ENCODE measurements at places on chromosomes 1 and 21.

DNA sequence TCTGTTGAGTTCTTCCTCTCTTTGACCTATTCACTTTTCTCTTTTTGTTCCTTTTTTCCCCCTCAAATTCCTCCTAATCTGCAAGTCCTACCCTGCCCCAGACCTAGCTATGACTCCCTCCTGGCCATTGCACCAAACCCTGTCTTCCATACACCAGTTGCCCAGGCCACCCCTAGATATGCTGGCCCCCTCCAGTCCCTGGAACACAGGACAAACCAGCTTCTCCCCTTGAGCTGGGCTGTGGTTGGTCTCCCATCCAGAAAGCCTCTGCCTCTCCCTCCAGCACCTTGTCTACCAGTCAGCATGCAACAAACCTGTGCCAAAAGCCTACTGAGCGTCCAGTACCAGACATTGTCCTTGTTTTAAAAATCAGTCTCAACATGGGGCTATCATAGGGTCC, 59.4 kb downstream of the ELK4 start:
- no peak for DNase-seq

DNA sequence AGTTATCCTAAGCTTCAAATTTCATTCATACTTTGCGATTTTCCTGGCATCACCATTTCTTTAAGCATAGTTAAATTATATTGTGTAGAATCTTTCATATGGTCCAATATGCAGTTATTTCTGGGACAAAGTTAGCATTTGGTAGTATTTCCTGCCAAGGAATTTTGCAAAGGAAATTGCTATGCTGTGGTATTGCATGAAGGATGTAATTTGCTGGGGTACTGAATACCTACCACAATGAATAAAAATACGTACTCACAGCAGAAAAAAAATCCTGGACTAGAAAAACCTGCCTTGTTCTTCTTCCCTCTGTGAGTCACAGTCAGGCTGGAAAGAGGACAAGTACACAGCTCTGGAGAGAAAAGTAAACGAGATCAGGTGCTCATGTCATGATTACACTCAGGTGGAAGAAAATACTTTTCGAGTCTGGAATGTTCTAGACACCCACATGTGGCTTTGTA, 241.2 kb downstream of the PTBP2 start:
- DNase-seq: no peak

- no peak for DNase-seq
Measured at GRCh38 chr1:231419738-231420298, 2.3 kb downstream of the EGLN1 start.

- DNase-seq: no peak
Measured at GRCh38 chr1:38891753-38892152, 10.4 kb upstream of the GJA9 start.

GRCh38 chr1:110440877-110441276, 10.1 kb upstream of the PROK1 start:
- DNase-seq: no peak

- no peak for DNase-seq
Measured at GRCh38 chr1:55065648-55066047, 26.3 kb downstream of the PCSK9 start.

DNA sequence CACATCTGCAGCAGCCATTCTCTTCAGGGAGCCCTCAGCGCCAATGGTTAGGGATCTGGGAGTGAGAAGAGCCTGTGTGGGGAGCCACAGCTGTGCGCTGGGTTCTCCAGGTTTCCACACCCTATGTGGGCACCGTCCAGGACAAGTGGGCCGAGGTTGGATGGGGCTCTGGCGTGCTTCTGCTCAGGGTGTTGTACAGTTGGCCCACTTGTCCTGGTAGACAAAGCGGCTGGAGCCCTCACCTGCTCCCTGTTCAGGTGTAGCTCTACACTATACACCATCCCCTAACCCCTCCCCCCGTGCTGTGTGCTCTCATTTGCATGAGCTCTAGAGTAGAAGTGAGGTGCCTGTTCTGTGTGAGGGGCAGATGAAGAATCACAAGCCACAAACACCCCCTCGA, 12.2 kb downstream of the SH3BP5L start:
- DNase-seq: no peak

DNA sequence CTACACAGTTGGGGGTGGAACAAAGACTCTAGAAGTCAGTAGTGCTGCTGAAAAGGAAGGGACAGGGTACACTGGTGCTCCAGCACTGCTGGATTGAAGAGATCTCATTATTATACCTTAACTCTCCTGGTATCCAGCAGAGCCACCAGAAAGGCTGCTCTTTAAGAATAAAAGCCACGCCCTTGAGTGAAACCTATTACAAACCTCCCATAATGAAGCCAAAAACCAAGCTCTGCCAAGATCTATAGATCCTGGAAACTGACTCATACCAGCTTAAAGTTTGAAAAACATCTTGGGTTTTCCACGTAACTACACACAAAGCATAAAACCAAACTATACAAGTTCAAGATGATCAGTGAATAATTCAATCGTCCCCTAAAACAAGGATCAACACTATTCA, 38.0 kb downstream of the ADSS2 start:
- DNase-seq: no peak

GRCh38 chr1:225915538-225915991, 8.5 kb downstream of the PYCR2 start:
- DNase-seq: no peak

- DNase-seq: no peak
Measured at GRCh38 chr1:107342316-107342715, 201.5 kb downstream of the NTNG1 start.

GRCh38 chr1:46798810-46799209, at the start of gene CYP4B1:
Gene CYP4B1, plus strand, starts transcription at chr1:46799046. Its CDS starts 36 bp downstream, at chr1:46799082.
- DNase-seq: no peak

- DNase-seq: no peak
Measured at GRCh38 chr1:44412601-44413000, 7.5 kb downstream of the RNF220 start.

DNA sequence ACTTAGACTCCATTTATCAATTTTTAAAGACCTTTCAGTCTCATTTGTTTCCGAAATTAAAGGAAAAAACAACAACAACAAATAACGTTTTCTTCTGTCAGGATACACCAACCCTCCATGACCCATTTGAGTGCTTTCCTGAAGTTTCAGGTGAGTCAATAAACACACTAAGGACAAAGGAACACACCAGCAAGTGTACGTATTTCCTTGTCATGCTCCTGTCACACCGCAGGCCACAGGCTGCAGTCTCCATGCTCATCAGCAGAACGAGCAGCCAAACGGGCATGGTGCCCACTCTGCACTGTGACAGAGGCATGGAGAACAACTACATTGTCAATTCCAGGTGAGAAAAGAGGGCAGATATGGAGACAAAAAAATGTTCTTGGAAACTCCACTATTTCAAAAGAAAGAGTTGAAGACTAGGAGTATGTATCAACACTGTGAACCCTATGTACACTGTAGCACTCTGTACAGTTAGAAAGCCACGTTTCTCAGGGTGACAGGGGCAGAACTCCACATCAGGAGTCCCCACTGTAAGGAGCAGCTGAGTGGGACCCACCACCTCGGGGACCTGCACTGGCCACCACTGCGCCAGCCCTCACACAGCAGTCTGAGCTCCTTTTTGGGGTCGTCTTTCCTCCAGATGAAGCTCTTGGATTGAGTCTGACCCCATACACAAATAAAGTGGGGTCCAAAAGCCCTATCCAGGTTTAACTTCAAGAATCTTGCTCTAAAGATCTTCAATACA, 2.6 kb downstream of the PTTG1IP start:
- DNase-seq: no peak

DNA sequence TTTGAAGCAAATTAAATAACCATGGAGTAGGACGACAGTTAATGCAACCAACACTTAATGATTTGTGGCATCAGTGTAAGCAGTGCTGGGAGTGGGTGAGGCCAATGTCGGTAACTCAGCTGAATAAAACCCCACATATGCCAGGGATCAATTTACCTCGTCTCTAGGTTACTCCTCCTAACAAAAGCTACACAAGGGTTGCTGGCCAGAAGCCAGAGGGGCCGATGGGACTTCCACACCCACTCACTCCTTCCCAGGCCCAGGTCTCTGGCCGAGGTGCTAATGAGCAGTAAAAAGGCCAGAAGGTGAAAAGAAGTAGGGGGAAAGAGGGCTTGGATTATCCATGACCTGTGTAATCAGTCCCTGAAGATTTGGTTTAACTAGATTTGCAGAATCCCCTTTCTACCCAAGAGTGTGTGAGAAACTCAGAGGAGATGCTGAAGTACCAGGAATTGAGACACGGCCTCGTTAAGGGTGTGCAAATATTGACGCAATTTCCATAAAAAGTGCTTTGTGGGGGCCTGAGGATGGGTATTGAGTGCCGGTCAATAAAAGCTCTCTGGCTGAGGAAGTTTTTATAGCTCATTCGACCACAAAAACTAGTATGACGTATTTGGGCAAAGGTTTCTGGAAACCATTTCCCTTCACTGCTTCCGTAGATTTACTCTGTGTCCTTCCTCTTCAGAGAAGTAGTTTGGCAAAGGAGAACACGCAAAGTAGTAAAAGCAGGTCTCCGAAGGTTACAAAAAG, 145.5 kb downstream of the TBX15 start:
- DNase-seq: no peak

GRCh38 chr1:169240449-169241232, 127.0 kb downstream of the NME7 start:
- no peak for DNase-seq

DNA sequence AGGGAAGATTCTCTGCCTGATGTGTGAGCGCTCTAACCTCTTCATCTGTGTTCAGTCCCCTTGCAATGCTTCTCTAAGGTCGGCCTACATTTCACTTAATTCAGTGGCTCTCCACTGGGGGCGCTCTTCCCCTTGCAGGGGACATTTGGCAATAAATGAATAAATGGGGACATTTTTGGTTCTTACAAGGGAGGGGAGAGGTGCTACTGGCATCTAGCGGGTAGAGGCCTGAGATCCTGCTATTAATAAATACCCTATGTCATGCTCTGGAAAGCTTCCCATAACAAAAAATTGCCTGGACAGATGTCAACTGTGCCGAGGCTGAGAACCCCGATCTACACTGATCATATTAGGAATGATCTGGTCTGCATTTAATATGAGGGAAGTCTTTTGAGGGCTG, 25.9 kb upstream of the DNAJC11 start:
- DNase-seq: peak; percentile 18

DNA sequence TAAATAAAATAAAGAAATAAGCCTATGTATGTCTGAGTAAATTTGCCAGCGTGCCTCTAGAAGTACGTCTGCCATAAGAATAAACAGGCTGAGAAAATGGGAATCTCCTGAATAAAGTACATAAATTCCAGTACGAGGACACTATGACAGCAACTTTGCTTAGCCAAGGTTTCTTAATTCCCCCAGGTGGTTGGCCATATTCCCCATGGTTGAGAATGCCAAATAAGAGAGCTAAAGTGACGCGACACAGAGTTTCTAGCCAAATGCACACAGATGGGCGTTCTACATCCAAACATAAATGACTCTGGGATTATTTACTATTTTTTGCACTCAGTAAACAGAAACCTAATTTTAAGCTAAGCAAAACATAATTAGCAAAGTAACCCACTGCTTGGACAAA, 19.5 kb downstream of the KCNH1 start:
- DNase-seq: no peak

GRCh38 chr1:10338047-10338446, 60.8 kb upstream of the PGD start:
- no peak for DNase-seq

- DNase-seq: no peak
Measured at GRCh38 chr1:238489006-238489405, 598.3 kb upstream of the ZP4 start.

DNA sequence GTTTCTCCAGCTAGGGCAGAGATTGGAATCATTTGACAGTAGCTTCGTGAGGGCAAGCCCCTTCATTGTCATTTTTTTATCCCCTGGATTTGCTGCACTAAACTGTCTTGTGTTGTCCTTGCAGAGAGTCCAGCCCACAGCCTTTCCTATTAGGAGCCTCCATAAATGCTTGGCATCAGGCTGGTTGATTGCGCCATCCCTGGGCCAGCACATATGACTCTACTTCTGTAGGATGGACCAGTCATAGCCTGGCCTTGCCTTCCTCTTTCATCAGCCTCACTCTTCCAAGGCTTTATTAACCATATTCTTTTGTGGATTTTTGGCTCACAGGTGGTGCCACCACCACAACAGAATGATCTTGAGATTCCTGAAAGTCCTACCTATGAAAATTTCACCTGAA, 31.4 kb downstream of the LY9 start:
- no peak for DNase-seq

DNA sequence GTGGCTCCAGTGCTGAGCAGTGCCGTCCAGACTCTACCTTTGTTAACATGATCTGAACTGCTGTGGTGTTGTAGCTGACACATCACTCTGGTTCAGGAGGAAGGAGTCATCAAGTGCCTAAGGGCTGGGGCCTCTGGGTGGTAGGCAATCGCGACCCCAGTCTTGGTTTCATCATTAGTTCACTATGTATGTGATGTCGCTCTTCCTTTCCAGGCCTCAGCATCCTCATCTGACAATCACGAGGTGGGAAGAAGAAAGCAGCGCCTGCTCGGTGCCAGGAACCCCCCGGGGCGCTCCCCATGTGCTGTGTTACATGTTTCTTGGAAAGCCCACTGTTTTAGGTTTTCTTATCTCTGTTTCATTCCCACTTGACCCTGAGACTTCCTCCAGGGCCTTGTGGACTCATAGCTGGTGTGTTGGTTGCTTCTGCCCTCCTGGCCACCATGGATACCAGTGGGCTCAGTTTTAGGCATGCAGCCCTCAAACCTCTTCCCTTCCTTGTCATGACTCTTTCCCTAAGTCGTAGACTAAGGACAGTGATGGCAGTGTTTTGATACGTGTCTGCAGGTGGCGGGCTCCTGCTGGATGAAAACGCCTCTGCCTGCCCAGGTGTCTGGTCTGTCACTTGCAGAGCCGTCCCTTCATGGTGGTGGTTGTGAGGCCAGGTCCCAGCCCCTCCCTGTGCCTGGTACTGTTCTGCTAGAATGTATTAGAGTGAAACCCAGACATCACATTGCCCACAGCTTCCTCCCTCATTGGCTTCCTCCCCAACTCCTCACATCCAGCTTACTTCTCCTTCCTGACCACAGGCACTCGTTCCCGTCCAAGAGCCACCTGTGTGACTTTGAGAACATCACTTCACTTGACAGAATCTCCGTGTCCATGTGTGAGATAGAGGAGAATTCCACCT, 17.2 kb upstream of the FOXO6 start:
- DNase-seq: no peak

DNA sequence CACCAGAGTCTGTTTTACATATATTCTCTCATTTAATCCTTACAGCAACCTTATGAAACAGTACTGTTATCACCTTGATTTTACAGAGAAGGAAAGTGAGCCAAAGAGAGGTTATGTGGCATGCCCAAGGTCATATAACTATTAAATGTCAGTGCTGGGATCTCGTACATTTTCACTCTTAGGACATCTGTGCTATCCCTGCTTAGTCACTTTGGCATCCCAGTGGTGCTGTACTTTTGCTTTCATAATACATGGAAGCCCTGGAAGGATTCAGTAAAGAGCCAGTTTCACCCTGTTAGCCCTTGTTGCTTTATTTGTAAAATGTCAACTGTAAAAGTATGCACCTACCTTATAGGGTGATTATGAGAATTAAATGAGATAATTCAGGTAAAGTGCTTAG, 104.4 kb downstream of the NFIA start:
- no peak for DNase-seq

GRCh38 chr1:166140251-166140650, 26.6 kb downstream of the FAM78B start:
- DNase-seq: no peak
